ENCODE measurements at places on chromosomes 13 and 19.
A peak's percentile ranks its signal among the peaks of the same experiment; 100 is the strongest.

DNA sequence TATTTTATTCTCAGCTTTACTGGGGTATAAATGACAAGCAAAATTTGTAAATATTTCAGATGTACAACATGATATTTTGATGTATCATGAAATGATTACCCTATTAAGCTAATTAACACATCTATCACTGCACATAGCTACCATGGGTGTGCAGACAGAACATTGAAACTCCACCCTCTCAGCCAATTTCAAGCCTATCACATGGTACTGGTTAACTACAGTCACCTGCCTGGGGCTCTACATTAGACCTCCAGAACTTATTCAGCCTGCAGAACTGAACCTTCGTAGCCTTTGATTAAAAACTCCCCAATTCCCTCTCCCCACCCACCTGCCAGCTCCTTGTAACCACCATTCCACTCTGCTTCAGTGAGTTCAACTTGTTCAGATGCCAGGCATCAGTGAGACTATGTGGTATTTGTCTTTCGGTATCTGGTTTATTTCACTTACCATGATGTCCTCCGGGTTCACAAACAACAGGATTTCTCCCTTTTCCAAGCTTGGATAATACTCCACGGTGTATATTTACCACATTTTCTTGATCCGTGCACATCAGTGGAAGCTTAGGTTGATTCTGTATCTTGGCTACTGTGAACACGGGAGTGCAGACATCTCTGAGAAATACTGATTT lies 19.2 kb downstream of the RAB20 start:
- no peak for DNase-seq
- H3K4me1 ChIP-seq = peaks cover 47% of the 10 kb centered on the region

- H3K4me1 ChIP-seq = peaks cover 24% of the 10 kb centered on the region
- H3K27me3 ChIP-seq = no peaks in the 10 kb centered on the region
- no peak overlapping the region for H3K4me3 ChIP-seq
- H3K36me3 ChIP-seq = no peaks in the 10 kb centered on the region
- DNase-seq = peak; percentile 91
These were observed 69.1 kb downstream of the ATP7B start for GRCh38 chr13:51942189-51942588.

DNA sequence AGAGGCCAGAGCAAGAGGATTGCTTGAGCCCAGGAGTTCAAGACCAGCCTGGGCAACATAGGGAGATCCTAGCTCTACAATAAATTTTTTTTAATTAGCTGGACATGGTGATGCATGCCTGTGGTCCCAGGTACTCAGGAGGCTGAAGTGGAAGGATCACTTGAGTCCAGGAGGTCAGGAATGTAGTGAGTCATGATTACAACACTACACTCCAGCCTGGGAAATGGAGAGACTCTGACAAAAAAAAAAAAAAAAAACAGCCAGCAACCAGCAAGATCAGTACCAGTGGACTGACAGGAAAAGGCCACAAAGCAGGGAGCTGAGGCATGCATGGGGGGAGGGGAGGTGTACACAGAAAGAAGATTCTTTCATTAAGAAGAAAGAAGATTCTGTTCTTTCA lies 52.7 kb upstream of the RFXAP start:
- no peaks in the 10 kb centered on the region for H3K36me3 ChIP-seq
- H3K4me3 ChIP-seq = no peak overlapping the region
- no peaks in the 10 kb centered on the region for H3K27me3 ChIP-seq

- no peak for DNase-seq
- H3K36me3 ChIP-seq = no peaks in the 10 kb centered on the region
- no peaks in the 10 kb centered on the region for H3K27me3 ChIP-seq
- no peaks in the 10 kb centered on the region for H3K4me1 ChIP-seq
These were observed 55.1 kb downstream of the LMO7 start for GRCh38 chr13:75691183-75691582.

GRCh38 chr13:35732565-35732964 lies 256.1 kb upstream of the MAB21L1 start:
- H3K27me3 ChIP-seq = no peaks in the 10 kb centered on the region
- no peak overlapping the region for H3K27ac ChIP-seq
- DNase-seq = no peak
- no peaks in the 10 kb centered on the region for H3K36me3 ChIP-seq
- no peak overlapping the region for H3K4me3 ChIP-seq

GRCh38 chr13:81409284-81409683 lies 1068.4 kb upstream of the SPRY2 start:
- H3K27ac ChIP-seq = no peak overlapping the region
- no peak for DNase-seq
- no peaks in the 10 kb centered on the region for H3K27me3 ChIP-seq
- H3K4me3 ChIP-seq = no peak overlapping the region
- no peaks in the 10 kb centered on the region for H3K4me1 ChIP-seq

DNA sequence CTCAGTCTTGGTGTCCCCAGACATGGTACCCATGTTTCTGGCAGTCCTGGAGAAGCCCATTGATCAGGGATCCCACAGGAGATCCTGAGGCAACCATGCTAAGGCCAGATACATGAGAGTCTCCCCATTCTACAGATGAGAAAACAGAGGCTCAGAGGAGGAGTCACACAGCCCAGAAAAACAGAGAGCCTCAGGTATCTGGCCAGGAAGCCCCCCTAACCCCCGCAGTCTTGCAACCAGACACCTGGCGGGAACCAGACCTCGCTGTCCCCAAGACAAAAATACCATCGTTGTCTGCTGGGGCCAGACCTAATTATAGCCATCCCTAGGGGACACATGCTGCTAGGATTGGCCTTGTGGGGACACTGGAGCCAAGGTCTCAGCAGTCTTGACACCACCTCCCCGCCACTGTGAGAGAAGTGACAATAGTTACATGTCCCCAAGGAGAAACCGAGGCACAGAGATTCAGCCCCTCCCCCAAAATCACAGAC lies 1.6 kb upstream of the PDE4C start:
- H3K36me3 ChIP-seq = no peaks in the 10 kb centered on the region
- no peak overlapping the region for H3K27ac ChIP-seq
- no peak overlapping the region for H3K4me3 ChIP-seq
- peaks cover 84% of the 10 kb centered on the region for H3K27me3 ChIP-seq
- DNase-seq = no peak
- H3K4me1 ChIP-seq = peaks cover 12% of the 10 kb centered on the region

GRCh38 chr13:32581177-32581786 lies 5.0 kb upstream of the PDS5B start:
- no peaks in the 10 kb centered on the region for H3K27me3 ChIP-seq
- no peaks in the 10 kb centered on the region for H3K36me3 ChIP-seq
- H3K4me3 ChIP-seq = no peak overlapping the region
- peaks cover 6% of the 10 kb centered on the region for H3K4me1 ChIP-seq

GRCh38 chr19:2549701-2550191 lies 73.8 kb downstream of the GADD45B start:
- DNase-seq = peak; percentile 72
- H3K4me3 ChIP-seq = no peak overlapping the region
- peaks cover 51% of the 10 kb centered on the region for H3K4me1 ChIP-seq
- H3K36me3 ChIP-seq = no peaks in the 10 kb centered on the region
- peak overlapping the region; percentile 74 for H3K27ac ChIP-seq
- H3K27me3 ChIP-seq = no peaks in the 10 kb centered on the region

- H3K27ac ChIP-seq = no peak overlapping the region
- H3K4me3 ChIP-seq = no peak overlapping the region
- no peaks in the 10 kb centered on the region for H3K36me3 ChIP-seq
These were observed 17.7 kb upstream of the SEMA6B start for GRCh38 chr19:4577020-4577782.

DNA sequence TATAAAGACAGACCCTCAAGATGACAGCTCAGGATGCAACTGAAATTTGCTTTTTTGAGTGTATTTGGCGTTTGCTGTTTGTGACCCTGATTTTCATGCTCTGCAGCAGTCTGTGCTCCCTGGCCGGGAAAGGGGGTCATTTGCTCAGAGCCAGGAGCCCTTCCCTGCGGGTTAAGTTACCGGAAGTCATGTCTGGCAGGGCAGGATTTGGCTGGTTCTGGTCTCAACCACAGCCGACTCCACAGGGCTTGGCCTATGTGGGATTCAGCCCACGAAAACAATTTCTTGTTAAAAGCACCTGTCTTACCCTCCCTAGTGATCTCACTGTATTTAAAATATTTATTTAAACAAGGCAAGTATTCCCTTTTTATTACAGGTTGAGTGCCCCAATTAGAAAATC lies 22.6 kb downstream of the MCF2L start:
- no peaks in the 10 kb centered on the region for H3K27me3 ChIP-seq
- H3K27ac ChIP-seq = peak overlapping the region; percentile 66
- H3K4me1 ChIP-seq = peaks cover 9% of the 10 kb centered on the region
- no peaks in the 10 kb centered on the region for H3K36me3 ChIP-seq
- H3K4me3 ChIP-seq = no peak overlapping the region
- DNase-seq = no peak

GRCh38 chr19:38849860-38850435 lies at the start of gene HNRNPL:
Gene HNRNPL (minus strand): TSS chr19:38849986. CDS start chr19:38849966, 20 bp downstream.
- H3K27ac ChIP-seq = peak within 1 kb of the TSS; percentile 100
- H3K36me3 ChIP-seq = no peaks in the 10 kb centered on the region
- H3K27me3 ChIP-seq = no peaks in the 10 kb centered on the region

DNA sequence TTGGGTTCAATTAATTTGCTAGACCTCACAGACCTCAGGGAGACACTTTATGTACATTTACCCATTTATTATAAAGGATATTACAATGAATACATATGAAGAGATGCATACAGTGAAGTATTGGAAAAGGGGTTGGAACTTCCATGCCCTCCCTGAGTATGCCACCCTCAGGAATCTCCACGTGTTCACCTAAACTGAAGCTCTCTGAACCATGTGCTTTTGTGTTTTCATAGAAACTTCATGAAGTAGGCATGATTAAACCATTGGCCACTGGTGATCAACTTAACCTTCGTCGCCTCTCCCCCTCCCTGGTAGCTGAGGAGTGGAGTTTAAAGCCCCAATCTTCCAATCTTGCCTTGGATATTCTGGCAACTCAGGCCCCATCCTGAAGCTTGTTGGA lies 20.3 kb downstream of the ZNF160 start:
- H3K27ac ChIP-seq = no peak overlapping the region
- H3K4me3 ChIP-seq = no peak overlapping the region
- H3K4me1 ChIP-seq = no peaks in the 10 kb centered on the region
- peaks cover 85% of the 10 kb centered on the region for H3K36me3 ChIP-seq
- H3K27me3 ChIP-seq = no peaks in the 10 kb centered on the region

DNA sequence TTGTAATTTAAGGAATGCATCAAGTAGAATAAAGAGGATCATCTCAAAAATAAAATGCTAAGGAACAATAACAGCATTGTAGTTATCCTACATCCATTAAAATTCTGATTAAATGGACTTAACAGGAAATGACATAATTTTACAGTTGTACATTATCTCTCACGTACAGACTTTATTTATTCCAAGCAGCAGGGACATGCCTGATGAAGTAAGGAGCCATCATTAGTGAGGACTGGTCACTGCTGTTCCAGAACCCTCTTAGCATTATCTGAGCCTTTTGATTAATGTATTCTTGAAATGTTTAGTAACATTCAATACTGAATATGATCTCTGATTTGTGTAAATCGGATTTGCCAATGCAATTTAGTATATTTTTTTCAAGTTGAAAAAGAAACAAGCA lies 516.1 kb downstream of the DACH1 start:
- H3K27me3 ChIP-seq = no peaks in the 10 kb centered on the region
- no peak for DNase-seq
- H3K27ac ChIP-seq = no peak overlapping the region
- no peaks in the 10 kb centered on the region for H3K4me1 ChIP-seq
- no peak overlapping the region for H3K4me3 ChIP-seq

DNA sequence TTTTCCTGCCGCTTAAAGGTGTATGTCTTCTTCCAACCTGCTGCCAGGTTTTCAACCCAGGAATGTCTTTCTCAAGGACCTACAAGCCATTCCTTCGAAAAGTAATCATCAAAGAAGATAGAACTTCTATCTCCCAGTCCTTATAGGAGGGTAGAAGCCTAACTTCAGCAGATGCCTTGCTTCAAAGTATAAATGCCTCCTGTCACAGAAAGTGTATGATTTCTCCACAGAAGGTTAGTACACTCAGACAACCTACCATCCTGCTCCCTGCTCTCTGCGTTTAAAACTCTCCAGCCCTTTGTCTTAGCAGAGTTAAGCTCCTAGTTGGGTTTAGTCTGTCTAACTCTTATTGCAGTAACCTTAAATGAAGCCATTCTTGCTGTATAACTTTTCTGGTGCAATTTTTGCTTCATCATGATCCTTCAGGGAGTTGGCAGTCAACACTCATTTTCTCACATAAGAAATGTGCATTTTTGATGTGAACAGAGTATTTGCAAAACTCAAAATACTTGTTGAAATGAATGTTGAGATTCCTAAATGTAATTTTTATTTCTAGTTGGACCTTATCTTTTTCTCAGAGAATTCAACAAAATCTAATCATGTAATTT lies 737.5 kb downstream of the LIG4 start:
- no peak for DNase-seq
- no peaks in the 10 kb centered on the region for H3K27me3 ChIP-seq
- H3K4me1 ChIP-seq = no peaks in the 10 kb centered on the region

GRCh38 chr13:112573710-112574109 lies 14.2 kb downstream of the TUBGCP3 start:
- H3K4me1 ChIP-seq = no peaks in the 10 kb centered on the region
- no peak overlapping the region for H3K27ac ChIP-seq
- H3K27me3 ChIP-seq = no peaks in the 10 kb centered on the region
- no peak overlapping the region for H3K4me3 ChIP-seq
- DNase-seq = no peak

- H3K27me3 ChIP-seq = peaks cover under 1% of the 10 kb centered on the region
- H3K27ac ChIP-seq = no peak overlapping the region
- no peaks in the 10 kb centered on the region for H3K36me3 ChIP-seq
- no peak for DNase-seq
- H3K4me1 ChIP-seq = peaks cover 5% of the 10 kb centered on the region
These were observed 24.9 kb upstream of the GAS6 start for GRCh38 chr13:113888701-113889330.

- no peak overlapping the region for H3K4me3 ChIP-seq
- no peak overlapping the region for H3K27ac ChIP-seq
- DNase-seq = no peak
- no peaks in the 10 kb centered on the region for H3K36me3 ChIP-seq
- no peaks in the 10 kb centered on the region for H3K4me1 ChIP-seq
These were observed 6.7 kb upstream of the ZNF548 start for GRCh38 chr19:57382806-57383488.

- no peaks in the 10 kb centered on the region for H3K27me3 ChIP-seq
- peak; percentile 87 for DNase-seq
- no peaks in the 10 kb centered on the region for H3K36me3 ChIP-seq
These were observed 14.8 kb downstream of the OPA3 start for GRCh38 chr19:45569619-45570421.

All from transverse colon (tissue), 4 donors.